Foreskin keratinocyte (primary cell): ENCODE measurements at places on chromosomes 5 and 9. TPM values are rescaled to one million over a fixed set of nuclear protein-coding genes. Genes with fewer than 3 reads are reported as not detected.

Gene OR1Q1
- not detected in 2 replicates for total RNA-seq

Gene CDX1
- total RNA-seq = not detected in 2 replicates

Gene OR2Y1
- total RNA-seq = not detected in 2 replicates

Gene SIT1
- not detected in 2 replicates for total RNA-seq

Gene PTGR1
- 62.9 and 63.7 TPM in 2 replicates for total RNA-seq

Gene BHMT2
- 0.11 TPM in 1 of 2 replicates, not detected in the other for total RNA-seq

Gene RMRP
- total RNA-seq = 3,234 and 3,953 TPM in 2 replicates

Gene NUDT12
- total RNA-seq = 12.1 and 12.6 TPM in 2 replicates

Gene TMC1
- total RNA-seq = not detected in 2 replicates

Gene CER1
- not detected in 2 replicates for total RNA-seq

Gene FCN2
- not detected in 2 replicates for total RNA-seq

Gene LOX
- 0.14 and 0.58 TPM in 2 replicates for total RNA-seq

Gene IL33
- total RNA-seq = 0.44 and 0.67 TPM in 2 replicates

Gene TXNDC8
- not detected in 2 replicates for total RNA-seq

Gene NUTM2F
- total RNA-seq = not detected in 2 replicates

Gene DPH7
- total RNA-seq = 29.6 and 30.2 TPM in 2 replicates

Gene HTR4
- not detected in 2 replicates for total RNA-seq

Gene CD72
- 0.20 and 0.28 TPM in 2 replicates for total RNA-seq

Gene DCAF12
- total RNA-seq = 29.6 and 31.0 TPM in 2 replicates

Gene SOHLH1
- total RNA-seq = not detected in 2 replicates

Gene ZNF608
- 2.3 and 3.1 TPM in 2 replicates for total RNA-seq

Gene NUDCD2
- total RNA-seq = 23.8 and 24.7 TPM in 2 replicates

Gene SURF1
- total RNA-seq = 16.3 and 18.5 TPM in 2 replicates
